ENCODE measurements at places on chromosomes 7 and 10.

DNA sequence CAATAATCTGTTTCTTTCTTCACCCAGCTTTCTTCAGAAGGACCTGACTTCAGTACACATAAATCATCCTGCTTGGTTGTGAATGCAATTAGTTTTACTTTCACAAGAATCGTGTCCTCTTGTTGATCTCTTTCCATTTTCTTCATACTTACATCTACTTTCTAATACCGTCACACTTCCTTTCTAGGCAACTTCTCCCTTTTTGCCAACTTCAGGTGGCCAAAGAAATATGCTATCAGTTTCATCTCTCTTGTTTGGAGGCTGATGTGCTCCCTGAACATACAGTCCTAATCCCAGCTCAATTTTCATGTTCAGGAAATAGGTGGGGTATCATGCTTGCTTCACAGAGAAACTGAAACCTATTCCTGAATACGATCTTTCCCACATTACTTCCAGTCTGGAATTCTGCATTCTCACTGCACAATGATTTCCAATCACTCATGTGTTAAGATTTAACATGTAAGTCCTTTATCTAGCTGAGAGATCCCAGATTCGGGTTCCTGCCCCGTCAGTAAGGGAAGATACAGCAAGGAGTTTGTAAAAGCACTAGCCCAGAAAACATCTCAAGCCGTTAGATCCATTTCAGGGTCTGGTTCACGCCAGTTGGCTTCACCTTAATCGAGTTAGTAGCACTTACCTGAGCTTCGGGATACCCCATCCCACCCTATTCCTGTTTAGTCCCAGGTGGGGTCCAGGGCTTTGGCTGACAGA is 994 bp downstream of the SLC25A28 start:
- no peak for DNase-seq

- peak; percentile 63 for DNase-seq
Measured at GRCh38 chr10:118958984-118959925, 70.3 kb upstream of the NANOS1 start.

DNA sequence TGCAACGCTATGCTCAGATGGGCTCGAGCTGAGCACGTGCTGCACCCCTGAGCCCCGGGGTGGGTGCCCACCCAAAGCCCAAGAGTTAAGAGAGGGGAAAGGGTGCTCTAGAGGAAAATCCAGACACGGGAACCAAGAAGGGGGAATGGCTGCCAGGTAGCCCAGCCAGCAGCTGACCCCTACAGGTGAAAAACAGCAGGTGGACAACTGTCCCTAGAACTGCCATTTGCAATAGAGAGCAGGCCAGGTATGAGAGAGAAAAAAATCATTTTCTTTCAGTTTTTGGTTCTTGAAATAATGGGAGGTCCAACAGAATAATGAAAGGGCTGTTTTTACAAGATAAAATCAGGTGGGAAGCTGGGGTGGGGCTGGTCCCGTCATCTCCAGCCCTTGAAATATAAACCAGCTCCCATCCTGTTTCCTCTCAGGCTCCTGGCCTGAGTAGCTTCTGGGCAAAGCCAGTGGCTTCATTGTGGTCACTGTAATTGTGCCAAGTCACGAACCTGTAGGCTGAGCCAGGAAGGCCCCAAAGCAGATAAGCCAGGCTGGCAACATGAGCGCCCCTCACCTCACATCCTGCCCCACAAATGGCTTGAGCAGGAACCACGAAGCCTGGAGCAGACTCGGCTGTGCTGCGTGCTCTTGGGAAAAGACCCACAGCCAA is 257.8 kb downstream of the SNX10 start:
- DNase-seq, result no peak

DNA sequence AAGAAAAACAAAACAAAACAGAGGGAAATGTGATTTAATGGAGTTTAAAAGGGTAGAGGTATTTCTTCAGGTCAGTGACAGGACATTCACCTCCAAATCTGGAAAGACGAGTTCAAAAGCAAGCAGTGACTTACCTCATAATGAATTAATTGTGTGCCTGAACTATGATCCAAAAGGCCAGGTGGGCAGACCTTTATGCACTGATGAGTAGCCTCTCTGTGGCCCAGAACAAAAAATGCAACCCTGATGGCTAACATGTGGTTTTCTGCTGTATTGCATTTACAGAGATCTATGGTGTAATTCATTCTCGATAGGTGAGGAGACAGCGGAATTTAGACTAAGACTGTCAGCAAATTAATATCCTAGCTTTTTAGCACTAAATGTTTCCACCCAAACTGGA is 142.0 kb downstream of the HDAC9 start:
- DNase-seq, result no peak

GRCh38 chr10:78510566-78511323 is 477.1 kb downstream of the RPS24 start:
- no peak for DNase-seq

Measured in DND-41 (cell line).